ENCODE measurements at places on chromosomes 13 and 19.
A peak's percentile ranks its signal among the peaks of the same experiment; 100 is the strongest.

DNA sequence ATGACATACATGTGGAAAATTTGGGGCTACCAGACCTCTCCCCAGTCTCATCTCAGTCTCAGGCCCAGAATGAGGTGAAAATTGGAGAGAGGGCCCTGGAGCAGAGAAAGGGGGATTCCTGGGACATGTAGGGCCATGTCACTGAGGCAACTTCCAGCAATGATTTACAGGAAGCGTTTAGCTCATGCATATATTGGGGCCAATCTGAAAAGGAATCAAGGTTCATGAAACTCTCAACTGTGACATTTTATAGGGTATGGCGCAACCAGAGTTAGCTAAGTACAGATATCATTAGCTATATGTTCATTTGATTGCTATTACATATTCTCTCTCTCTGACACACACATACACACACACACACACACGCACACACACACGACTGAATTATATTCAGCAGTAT, 86.3 kb downstream of the RNASEH2B start:
- no peak for DNase-seq

- DNase-seq: no peak
Measured at GRCh38 chr13:73997964-73998363, 136.2 kb downstream of the KLF12 start.

- no peak for DNase-seq
Measured at GRCh38 chr19:56538761-56539263, at the start of gene ZFP28. Gene ZFP28 (plus strand): TSS chr19:56538948. CDS start chr19:56539019, 71 bp downstream.

DNA sequence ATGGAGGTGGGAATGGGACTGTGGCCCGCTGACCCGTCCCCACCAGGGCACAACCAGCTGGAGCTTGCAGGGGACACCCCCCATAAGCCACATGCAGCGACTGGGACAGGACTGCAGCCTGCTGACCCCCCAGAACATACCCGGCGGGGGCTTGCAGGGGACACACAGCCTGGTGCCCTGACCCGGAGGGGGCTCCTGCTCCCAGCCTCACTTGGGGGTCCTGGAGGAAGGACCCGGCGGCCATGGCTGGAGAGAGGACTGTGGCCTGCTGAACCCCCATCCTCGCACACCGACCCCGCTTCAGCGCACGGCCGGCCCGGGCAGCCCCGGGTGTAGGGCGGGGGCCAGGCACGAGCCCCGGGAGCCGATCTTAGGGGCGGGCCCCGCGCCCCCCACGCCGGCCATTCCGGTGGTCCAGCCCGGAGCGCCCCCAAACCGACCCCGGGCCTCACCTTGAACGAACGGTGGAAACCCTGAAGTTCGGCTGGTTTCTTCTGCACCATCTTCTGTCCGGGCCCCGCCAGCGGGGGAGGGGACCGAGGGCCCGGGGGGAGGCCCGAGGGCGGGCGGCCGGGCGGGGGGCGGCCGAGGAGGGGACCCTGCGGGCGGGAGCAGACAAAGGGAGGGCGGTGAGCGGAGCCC, 574 bp downstream of the MKNK2 start:
- no peak for DNase-seq

- peak; percentile 0 for DNase-seq
Measured at GRCh38 chr13:82062772-82063171, 1721.8 kb upstream of the SPRY2 start.

GRCh38 chr13:23652909-23653726, 82.9 kb downstream of the TNFRSF19 start:
- peak; percentile 11 for DNase-seq

- no peak for DNase-seq
Measured at GRCh38 chr13:85661675-85662074, 137.5 kb downstream of the SLITRK6 start.

All from dermis blood vessel endothelial cell (primary cell).